IMR-90 (cell line): ENCODE measurements at places on chromosomes 16 and 17. TPM values are rescaled to one million over a fixed set of nuclear protein-coding genes. Genes with fewer than 3 reads are reported as not detected.
A peak's percentile ranks its signal among the peaks of the same experiment; 100 is the strongest.

Gene TCAP
- under 0.01 TPM in 2 replicates for total RNA-seq

Gene FBXW10B
- under 0.01 and 0.28 TPM in 2 replicates for total RNA-seq

Gene CFAP97D1
- total RNA-seq, result under 0.01 TPM in 1 of 2 replicates, not detected in the other

Gene BIRC5
- total RNA-seq, result 52.7 and 53.6 TPM in 2 replicates

Gene CTRB1
- not detected in 2 replicates for total RNA-seq

Gene TBC1D3I
- not detected in 2 replicates for total RNA-seq

Gene NACA2
- not detected in 2 replicates for total RNA-seq

Gene MYL11
- not detected in 2 replicates for total RNA-seq

Gene SDR42E1
- total RNA-seq, result 0.28 and 0.72 TPM in 2 replicates

Gene DRC3
- 0.28 and 0.72 TPM in 2 replicates for total RNA-seq

Gene C1QTNF1
- total RNA-seq, result 1.7 and 3.4 TPM in 2 replicates

- H3K27ac ChIP-seq, result no peak overlapping the region
- H3K27me3 ChIP-seq, result no peaks in the 10 kb centered on the region; the same call in 1 of the 2 replicates
- no peak for DNase-seq
- H3K36me3 ChIP-seq, result no peaks in the 10 kb centered on the region
These were observed 260.8 kb upstream of the ZFHX3 start for GRCh38 chr16:73308771-73309170.

GRCh38 chr17:199806-200545 lies 18.5 kb upstream of the DOC2B start:
- peaks cover 34% of the 10 kb centered on the region for H3K27me3 ChIP-seq
- no peak overlapping the region for H3K4me3 ChIP-seq
- no peaks in the 10 kb centered on the region for H3K4me1 ChIP-seq
- H3K27ac ChIP-seq, result no peak overlapping the region

GRCh38 chr17:72125742-72126141 lies 4.9 kb downstream of the SOX9 start:
- peaks cover 19% of the 10 kb centered on the region for H3K36me3 ChIP-seq
- H3K27me3 ChIP-seq, result no peaks in the 10 kb centered on the region
- no peak overlapping the region for H3K4me3 ChIP-seq
- H3K27ac ChIP-seq, result peak overlapping the region; percentile 42; the same call in 1 of the 2 replicates

GRCh38 chr17:45363498-45363897 lies 46.7 kb upstream of the MAP3K14 start:
- DNase-seq, result no peak
- H3K4me3 ChIP-seq, result no peak overlapping the region
- no peaks in the 10 kb centered on the region for H3K27me3 ChIP-seq
- no peak overlapping the region for H3K27ac ChIP-seq
- H3K4me1 ChIP-seq, result peaks cover 10% of the 10 kb centered on the region
- H3K36me3 ChIP-seq, result no peaks in the 10 kb centered on the region

DNA sequence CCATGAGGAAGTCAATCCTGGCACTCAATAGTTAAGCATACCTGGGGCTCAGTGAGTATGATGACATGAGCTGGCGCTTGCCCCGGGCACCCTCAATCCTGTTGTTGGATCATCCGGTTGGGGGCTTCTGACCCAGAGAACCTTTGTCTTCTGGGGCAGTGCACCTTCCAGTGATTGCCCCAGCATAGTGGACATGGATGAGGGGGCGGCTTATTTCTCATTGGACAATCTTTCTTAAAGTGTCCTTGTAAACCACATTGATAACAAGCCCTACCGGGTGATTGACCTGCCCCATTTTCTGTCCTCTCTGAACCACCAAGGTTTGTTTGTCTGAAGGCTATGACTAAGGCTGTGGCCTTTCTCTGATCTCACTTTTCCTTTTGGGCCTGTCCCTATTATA lies 18.2 kb downstream of the IGSF6 start:
- H3K36me3 ChIP-seq, result peaks cover 14% of the 10 kb centered on the region; the same call in 1 of the 2 replicates
- no peaks in the 10 kb centered on the region for H3K27me3 ChIP-seq
- H3K27ac ChIP-seq, result no peak overlapping the region

GRCh38 chr16:87562201-87562600 lies 40.1 kb upstream of the JPH3 start:
- no peak for DNase-seq
- H3K36me3 ChIP-seq, result no peaks in the 10 kb centered on the region
- H3K4me3 ChIP-seq, result no peak overlapping the region
- H3K27me3 ChIP-seq, result peaks cover 14% of the 10 kb centered on the region
- peaks cover 1% of the 10 kb centered on the region; the same call in 1 of the 2 replicates for H3K4me1 ChIP-seq
- no peak overlapping the region for H3K27ac ChIP-seq

DNA sequence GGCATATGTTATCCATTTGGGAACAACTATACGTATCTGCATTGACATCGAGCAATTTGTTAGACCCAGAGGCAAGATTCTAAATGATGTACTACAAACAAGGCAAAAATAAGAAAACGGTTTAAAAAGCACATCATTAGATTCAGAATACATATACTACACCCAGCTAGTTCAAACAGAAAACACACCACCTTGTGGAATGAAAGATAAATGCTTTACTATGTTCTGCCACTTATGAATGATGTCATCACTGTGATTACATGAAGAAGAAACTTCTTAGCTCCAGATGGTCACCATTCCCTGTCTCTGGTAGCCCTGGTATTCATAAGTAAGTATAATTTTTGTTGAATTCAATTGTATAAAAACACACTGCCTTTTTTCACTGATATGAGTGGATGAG lies 7.8 kb downstream of the NACA2 start:
- no peak overlapping the region for H3K27ac ChIP-seq
- peaks cover 7% of the 10 kb centered on the region; the same call in 1 of the 2 replicates for H3K4me1 ChIP-seq
- no peaks in the 10 kb centered on the region for H3K36me3 ChIP-seq
- H3K27me3 ChIP-seq, result peaks cover 3% of the 10 kb centered on the region
- no peak overlapping the region for H3K4me3 ChIP-seq
- DNase-seq, result peak; percentile 83

- DNase-seq, result no peak
- H3K4me3 ChIP-seq, result no peak overlapping the region
- H3K27ac ChIP-seq, result no peak overlapping the region
These were observed 77.4 kb downstream of the LMF1 start for GRCh38 chr16:893360-893759.

GRCh38 chr17:82091264-82092066 lies 6.6 kb downstream of the FASN start:
- H3K27ac ChIP-seq, result no peak overlapping the region
- no peaks in the 10 kb centered on the region; the same call in 1 of the 2 replicates for H3K4me1 ChIP-seq
- H3K36me3 ChIP-seq, result peaks cover 85% of the 10 kb centered on the region
- no peaks in the 10 kb centered on the region for H3K27me3 ChIP-seq
- no peak for DNase-seq
- no peak overlapping the region for H3K4me3 ChIP-seq

GRCh38 chr16:85220125-85220839 lies 108.0 kb upstream of the CIBAR2 start:
- peak; percentile 85 for DNase-seq
- peak overlapping the region; percentile 93 for H3K27ac ChIP-seq
- no peaks in the 10 kb centered on the region for H3K27me3 ChIP-seq
- H3K36me3 ChIP-seq, result no peaks in the 10 kb centered on the region

DNA sequence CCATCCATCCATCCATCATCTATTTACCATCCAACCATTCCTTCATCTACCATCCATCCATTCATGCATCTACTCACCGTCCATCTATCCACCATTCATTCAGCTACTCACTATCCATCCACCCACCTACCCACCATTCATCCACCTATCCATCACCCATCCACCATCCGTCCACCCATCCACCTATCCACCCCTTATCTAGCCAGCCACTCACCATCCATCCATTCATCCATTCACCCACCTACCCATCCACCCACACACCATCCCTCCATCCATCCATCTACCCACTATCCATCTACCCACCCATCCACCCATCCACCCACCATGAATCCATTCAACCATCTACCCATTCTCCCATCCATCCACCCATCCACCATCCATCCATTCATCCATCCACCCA lies 26.6 kb downstream of the BCO1 start:
- no peak overlapping the region for H3K27ac ChIP-seq
- H3K27me3 ChIP-seq, result peaks cover 2% of the 10 kb centered on the region; the same call in 1 of the 2 replicates
- H3K36me3 ChIP-seq, result no peaks in the 10 kb centered on the region
- no peaks in the 10 kb centered on the region for H3K4me1 ChIP-seq

- no peaks in the 10 kb centered on the region for H3K36me3 ChIP-seq
- H3K4me1 ChIP-seq, result peaks cover 6% of the 10 kb centered on the region
- no peak for DNase-seq
- peaks cover 2% of the 10 kb centered on the region; the same call in 1 of the 2 replicates for H3K27me3 ChIP-seq
- H3K27ac ChIP-seq, result no peak overlapping the region
These were observed 81.5 kb upstream of the MED9 start for GRCh38 chr17:17395246-17395802.

DNA sequence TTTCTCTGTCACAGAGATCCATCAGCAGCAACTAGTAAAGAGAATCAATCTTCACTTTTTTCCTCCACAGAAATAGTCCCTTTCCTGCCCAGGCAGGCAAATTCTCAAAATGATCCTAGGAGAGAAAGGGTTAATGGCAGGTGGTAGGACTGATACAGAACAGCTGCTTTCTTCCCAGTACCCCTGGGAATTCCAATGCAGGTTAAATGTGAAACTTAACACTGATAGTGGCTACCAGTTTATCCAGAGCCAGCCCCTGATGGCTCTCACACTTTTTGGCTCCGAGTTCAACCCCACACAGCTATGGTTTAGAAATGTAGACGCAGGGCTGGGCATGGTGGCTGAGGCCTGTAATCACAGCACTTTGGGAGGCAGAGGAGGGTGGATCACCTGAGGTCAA lies 22.2 kb downstream of the MARVELD3 start:
- H3K36me3 ChIP-seq, result peaks cover 32% of the 10 kb centered on the region
- H3K4me1 ChIP-seq, result peaks cover under 1% of the 10 kb centered on the region; the same call in 1 of the 2 replicates

DNA sequence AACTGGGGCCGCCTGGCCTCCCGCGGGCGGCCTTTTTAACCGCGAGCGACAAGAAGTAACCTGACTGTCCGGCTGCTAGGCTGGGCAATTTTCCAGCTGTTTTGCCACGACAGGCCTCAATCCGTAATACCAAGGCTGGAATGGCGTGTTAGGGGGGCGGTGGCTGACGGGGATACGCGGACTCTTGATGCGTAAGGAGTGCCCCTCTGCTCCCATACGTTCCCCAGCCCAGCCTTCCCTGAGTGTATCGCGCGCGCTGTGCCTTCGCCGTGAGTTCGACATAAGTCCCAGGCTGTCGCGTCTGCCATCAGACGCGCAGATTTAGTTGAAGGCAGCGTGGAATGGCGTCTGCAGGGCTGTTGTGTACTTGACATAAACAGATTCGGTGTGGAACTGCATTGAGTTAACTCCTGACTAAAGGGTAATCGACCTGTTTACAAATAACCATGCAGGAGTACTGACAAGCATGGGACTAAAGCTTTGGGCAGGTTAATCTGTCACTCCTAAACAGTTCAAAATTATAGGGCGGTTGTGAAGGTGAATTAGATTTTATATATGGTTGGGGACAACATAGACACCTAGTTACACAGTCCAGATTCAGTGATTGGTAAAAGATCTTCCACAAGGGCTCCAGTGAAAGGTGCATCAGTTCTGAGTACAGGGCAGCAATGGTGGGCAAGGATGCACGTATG lies 16.6 kb upstream of the ERN1 start:
- peaks cover 7% of the 10 kb centered on the region; the same call in 1 of the 2 replicates for H3K36me3 ChIP-seq
- peak overlapping the region; percentile 75 for H3K27ac ChIP-seq
- DNase-seq, result peak; percentile 72

- no peaks in the 10 kb centered on the region for H3K27me3 ChIP-seq
- no peak for DNase-seq
- H3K27ac ChIP-seq, result no peak overlapping the region
- H3K36me3 ChIP-seq, result no peaks in the 10 kb centered on the region
- H3K4me3 ChIP-seq, result no peak overlapping the region
These were observed 19.6 kb upstream of the APPBP2 start for GRCh38 chr17:60545465-60546191.

DNA sequence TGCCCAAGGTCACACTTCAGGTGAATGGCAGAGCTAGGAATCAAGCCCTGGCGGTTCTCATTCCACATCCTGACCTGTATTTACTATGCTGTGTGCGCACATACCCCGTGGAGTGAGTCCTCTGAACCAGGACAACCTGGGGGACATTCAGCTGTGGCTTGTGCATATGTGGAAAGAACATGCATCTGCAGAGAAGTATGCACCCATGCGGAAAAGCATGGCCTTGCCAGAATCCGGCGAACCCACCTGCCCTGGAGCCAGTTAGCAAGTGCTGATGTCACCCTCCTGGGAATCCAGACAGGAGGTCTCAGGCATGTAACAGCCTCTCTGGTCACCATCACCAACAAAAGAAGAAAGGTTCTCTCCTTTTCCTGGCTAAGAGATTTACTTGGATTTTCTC lies 1.9 kb downstream of the RASL10B start:
- no peak overlapping the region for H3K27ac ChIP-seq
- peaks cover 3% of the 10 kb centered on the region for H3K4me1 ChIP-seq
- H3K4me3 ChIP-seq, result no peak overlapping the region
- DNase-seq, result no peak
- peaks cover 2% of the 10 kb centered on the region; the same call in 1 of the 2 replicates for H3K27me3 ChIP-seq
- H3K36me3 ChIP-seq, result no peaks in the 10 kb centered on the region

DNA sequence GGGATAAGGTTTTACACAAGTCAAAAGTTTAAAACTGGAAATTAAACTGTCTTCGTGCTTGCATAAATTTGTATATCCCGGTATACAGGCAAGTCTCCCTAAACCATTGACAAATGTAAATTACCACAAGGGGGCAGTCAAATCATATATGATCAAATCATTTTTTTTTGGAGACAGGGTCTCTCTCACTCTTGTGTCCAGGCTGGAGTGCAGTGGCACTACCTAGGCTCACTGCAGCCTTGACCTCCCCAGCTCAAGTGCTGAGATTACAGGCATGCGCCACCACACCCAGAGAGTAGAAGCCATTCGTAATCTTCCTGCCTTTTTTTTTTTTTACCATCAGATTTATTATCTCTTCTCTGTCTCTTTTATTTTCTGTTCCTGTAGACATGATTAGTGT lies 18.5 kb downstream of the TOP2A start:
- H3K36me3 ChIP-seq, result peaks cover 2% of the 10 kb centered on the region; the same call in 1 of the 2 replicates
- no peak overlapping the region for H3K4me3 ChIP-seq
- peak; percentile 74 for DNase-seq
- H3K27ac ChIP-seq, result no peak overlapping the region

DNA sequence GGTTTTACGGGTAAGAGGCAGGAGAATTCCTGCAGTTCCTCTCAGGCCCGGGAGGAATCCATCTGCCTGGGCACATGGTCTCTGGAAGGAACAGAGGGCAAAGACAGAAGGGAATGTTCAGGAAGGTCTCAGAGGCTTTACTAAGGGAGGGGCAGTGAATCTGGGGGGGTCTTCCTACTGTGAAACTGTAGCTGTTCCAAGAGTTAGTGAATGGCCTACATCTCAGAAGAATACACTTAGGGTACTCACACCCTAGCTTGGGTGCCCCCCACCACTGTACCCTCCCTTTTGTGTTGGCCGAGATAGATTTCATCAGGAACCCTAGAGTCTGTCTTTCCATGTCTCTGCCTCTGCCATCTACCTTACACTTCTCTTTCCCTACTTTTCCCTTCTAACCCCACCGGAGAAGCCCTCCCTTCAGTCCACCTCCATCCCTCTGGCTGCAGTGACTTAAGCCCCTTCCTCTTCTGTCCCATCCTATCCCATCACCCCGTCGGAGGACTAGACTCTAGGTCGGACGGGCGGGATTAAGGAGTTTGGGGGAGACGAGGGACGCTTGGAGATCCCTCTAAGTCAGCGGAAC lies 316 bp downstream of the DLG4 start:
- peaks cover 33% of the 10 kb centered on the region for H3K36me3 ChIP-seq
- H3K4me1 ChIP-seq, result peaks cover 24% of the 10 kb centered on the region
- H3K27ac ChIP-seq, result peak overlapping the region; percentile 77

GRCh38 chr16:74249846-74250245 lies 46.8 kb upstream of the PSMD7 start:
- no peak overlapping the region for H3K4me3 ChIP-seq
- H3K36me3 ChIP-seq, result no peaks in the 10 kb centered on the region
- H3K27ac ChIP-seq, result no peak overlapping the region
- H3K4me1 ChIP-seq, result no peaks in the 10 kb centered on the region
